ENCODE measurements at places on chromosomes 4 and X. TPM values are rescaled to one million over a fixed set of nuclear protein-coding genes. Genes with fewer than 3 reads are reported as not detected.

DNA sequence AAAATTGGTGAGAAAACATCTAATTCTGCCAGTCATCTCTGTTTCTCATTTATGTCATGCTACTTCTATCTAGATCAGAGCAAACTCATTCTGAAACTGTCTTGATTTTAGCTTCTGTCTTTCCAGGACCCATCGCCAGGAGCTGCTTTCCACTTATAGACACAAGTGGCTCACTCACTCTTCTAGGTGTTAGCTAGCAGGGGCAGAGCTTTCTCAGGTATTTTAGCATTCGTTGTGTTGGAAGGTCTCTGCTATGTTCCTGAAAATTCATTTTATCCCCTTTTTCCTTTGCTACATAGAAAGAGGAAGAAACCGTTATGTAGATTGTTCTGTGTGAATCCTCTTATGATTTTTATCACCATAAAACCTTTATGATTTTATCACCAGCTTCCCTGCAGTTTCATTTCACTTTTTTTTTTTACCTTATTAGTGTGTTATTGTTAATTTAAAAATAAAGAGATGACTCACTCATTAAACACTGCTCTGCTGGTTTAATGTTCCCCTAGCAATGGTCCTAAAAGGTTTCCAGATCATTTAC is 246.6 kb upstream of the AADAT start:
- DNase-seq, result no peak

- peak; percentile 87 for DNase-seq
Measured at GRCh38 chr4:1726146-1726934, 5.0 kb downstream of the TACC3 start.

The C1GALT1C1 gene
- 12.5 TPM for total RNA-seq

GRCh38 chrX:133670383-133670782 is 255.1 kb upstream of the GPC4 start:
- no peak for DNase-seq

DNA sequence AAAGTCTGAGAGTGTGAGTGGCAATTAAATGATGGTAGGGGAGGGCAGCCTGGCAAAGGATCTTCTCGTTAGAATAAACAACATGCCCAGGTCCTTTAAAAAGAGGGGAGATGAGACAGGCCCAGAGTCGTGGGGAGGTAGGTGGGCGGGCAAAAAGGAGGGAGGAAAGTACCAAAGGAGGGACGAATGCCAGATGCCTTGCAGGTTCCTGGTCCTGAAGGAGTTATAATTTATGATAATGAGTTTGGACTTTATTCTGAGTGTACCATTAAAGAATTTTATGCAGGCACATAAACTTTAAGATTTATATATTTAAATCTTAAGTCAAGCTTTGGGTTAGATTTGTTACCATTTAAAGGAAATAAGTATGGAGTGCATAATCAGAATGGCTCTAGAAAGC is 62.3 kb upstream of the SMARCA5 start:
- DNase-seq, result no peak

DNA sequence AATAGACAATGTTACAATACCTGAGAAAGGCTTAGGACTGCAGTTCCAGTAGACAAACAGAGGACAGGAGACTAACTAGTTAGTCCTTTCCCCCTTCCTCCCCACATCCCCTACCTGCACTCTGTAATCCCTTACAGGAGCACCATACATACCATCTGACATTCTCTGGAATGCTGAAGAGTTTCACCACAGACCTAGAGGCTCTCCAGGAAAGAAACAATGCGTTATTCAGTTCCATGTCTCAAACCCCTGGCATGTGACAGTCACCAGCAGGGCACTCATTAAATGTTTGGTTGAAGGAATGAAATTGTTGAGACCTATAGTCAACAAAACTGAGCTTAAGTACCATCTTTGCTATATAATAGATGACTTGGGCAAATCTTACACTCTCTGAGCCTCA is 100.2 kb upstream of the USP38 start:
- no peak for DNase-seq

- no peak for DNase-seq
Measured at GRCh38 chrX:119708936-119709335, 16.0 kb upstream of the SEPTIN6 start.

The SLC30A9 gene
- 22.4 TPM for total RNA-seq

DNA sequence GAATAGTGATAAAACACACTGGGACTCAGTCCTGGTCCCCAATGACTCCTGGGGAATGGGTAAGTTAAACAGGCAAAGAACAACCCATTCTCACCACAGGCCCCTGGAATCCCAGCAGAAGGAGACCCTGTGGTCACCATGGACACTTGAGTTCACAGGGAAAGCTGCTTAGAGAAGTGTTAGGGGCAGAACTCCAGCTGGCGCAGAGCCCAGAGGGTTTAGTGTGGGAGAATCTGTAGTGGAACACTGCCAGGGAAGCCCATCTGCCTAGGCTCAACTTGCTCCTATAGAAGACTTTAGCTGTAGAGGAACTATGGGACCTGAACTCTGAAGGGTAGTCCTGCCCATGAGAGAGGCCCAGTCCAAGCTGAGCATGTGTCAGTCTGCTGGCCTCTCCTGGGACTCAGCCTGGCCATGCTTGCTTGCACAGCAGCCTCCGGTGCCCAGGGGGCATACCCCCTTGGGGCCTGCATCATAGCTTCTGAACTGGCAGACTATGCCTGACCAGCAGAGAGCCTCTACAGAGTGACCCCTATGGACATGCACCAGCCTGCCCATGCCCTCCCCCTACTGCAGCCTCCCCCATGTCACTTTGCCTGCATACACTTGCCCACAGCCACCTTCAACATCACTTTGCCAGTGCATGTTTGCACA is 343.5 kb downstream of the IDS start:
- DNase-seq, result no peak

The TMEM184C gene
- 22.0 TPM for total RNA-seq

The GAGE12F gene
- 0.63 TPM for total RNA-seq

The MAB21L2 gene
- 0.48 TPM for total RNA-seq

All from left lobe of liver (tissue), 2 donors.